ENCODE measurements at places on chromosomes 6 and 20. TPM values are rescaled to one million over a fixed set of nuclear protein-coding genes. Genes with fewer than 3 reads are reported as not detected.
A peak's percentile ranks its signal among the peaks of the same experiment; 100 is the strongest.

- no peak for DNase-seq
These were observed 3.5 kb upstream of the VEGFA start for GRCh38 chr6:43766500-43766853.

Gene RCAN2
- total RNA-seq: 0.44 TPM

Gene OPRL1
- 2.7 TPM for total RNA-seq

Gene PAX1
- total RNA-seq: not detected

DNA sequence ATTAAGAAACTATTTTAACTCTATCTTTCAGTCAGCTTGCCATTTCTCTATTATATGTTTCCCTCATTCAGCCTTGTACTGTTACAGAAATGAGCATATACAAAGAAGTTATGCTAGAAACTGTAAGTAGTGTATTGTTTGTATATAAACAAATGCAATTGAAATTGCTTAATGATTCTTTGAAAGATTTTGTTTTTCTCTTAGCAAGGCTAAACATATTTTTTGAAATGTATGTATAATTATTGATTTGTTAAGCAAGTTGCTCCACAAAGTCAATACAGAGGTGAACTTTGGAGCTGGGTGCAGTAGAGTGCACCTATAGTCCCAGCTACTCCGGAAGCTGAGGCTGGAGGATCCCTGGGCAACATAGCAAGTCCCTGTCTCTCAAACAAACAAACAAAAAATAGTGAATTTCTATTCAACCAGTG is 253.6 kb downstream of the RNGTT start:
- DNase-seq: no peak

GRCh38 chr20:47964149-47964548 is 178.9 kb upstream of the SULF2 start:
- no peak for DNase-seq

DNA sequence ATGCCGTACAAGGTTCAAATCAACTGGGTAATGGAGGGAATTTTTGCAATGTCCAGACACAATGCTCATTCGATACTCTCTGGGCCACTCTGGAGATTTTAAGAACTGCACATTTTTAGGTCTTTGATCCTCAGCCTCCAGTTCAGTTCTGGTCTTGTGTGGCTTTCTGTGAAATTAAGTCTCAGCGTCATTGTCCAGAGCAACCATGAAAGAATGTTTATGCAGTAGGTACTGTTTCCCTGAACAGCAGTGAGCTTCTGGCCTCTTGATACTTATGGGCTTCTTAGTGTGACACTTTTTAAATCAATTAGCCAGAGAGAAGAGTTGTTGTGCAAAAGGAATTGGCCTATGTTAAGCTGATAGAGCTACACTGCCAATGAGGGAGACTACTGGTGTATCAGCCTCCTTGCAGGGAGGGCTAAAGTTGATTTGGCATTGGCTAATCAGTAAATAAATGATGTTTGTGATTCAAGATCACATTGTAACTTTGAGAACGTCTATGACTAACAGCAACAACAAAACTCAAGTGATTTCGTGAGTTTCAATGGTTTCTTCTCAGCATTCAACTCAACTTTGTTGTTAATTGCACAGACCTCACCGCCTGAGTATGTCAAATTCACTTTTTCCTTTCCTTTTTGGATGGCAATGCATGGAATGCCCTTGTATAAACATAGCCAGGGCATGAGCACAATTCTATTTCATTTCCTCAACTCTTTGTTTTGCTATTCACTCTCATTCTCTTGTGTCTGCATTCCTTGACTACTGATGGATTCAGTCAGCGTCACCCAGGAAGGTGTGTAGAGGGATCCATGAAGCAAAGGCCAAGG is 85.1 kb downstream of the GJA1 start:
- no peak for DNase-seq

GRCh38 chr20:17992847-17993513 is 24.2 kb downstream of the MGME1 start:
- no peak for DNase-seq

GRCh38 chr6:15653581-15653980 is 9.2 kb downstream of the DTNBP1 start:
- DNase-seq: no peak

Gene TMEM181
- 14.9 TPM for total RNA-seq

GRCh38 chr6:131828951-131829350 is 21.1 kb downstream of the ENPP1 start:
- no peak for DNase-seq

DNA sequence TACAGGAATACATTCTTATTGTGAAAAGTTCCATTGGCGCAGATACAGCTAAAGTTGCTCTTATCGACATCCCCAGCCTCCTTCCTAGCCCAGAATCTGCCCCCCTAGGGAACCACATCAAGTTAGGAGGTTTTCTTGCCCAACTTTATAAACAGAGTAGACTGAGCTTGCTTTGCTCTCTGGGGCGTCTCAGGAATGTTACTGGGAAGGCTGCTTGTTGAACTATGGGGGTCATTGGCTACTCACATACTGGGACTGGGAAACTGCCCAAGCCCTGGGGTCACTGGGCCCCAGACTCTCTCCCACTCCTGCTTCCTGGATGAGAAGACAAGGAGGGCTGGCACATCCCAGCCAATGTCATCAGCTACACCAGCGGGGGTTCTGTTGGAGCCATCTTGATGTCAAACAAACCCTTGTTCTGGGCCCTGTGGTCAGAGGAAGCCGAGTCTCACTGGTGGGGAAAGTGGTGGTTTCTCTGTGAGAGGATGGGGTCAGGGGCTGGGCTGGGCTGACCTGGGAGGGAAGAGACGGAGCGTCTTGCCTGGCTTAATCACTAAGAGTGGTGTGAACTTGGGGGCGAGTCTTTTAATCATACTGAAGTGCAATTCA is 26.0 kb downstream of the BPIFB4 start:
- no peak for DNase-seq

DNA sequence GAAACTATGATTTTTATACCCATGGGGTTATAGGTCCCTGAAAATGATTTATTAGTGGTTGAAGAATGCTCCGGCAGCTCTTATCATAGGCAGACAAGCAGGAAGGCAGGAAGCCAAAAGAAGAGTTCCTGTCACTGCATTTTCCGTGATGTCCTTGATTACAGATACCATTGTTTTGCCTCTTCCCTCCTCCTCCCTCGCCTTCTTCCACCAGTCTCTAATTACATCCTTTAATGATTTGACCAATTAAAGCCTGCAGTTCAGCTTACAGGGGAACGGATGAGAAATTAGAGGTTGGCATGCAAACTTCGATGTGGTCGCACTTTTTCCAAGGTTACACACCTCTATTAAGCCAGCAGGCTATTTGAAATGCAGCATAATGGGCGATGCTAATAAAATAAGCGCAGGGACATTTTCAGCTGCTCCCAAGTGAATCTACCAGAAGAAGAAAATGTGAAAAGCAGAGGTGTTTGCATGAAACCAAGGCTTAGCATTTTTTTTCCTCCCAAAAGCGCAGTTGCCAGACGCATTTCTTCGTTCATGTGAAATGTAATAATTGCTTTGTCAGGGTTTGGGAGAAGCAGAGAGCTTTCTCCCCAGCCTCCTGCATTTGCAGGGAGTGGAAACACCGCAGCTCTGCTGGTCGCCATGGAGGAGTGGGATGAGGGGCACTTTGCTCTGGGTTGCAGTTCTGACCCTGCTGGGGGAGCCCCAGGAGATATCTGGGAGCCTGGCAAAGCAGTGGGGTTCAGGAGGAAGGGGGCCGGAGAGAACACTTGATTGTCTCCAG is 6.0 kb downstream of the NOX3 start:
- DNase-seq: no peak

Gene RAD21L1
- 0.60 TPM for total RNA-seq

DNA sequence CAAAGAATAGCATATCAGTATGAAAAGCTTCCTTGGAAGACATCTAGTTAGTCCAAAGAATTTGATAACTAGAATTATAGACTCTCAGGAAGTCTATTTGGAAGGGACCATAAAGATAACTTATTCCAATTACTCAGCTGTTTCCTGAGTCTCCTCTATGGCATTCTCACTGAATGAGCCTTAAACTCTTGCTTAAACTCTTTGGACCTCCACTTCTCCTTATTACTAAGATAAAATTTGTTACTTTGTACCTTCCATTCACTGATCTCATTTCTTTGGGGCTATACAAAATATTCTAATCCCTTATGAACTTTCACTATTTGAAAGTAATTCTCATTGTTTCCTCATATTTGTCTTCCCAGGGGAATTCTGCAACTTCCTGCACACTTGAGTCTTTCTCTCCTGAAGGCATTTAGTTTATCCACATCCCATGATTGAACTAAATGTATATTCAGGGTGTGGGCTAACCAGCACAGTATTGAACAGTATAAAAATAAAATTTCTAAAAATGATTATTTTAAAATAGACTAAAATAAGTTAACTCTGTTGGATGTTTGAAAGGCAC is 67.1 kb upstream of the NOTCH4 start:
- DNase-seq: no peak

Gene JAG1
- 42.9 TPM for total RNA-seq

- no peak for DNase-seq
These were observed 64.0 kb upstream of the RNF146 start for GRCh38 chr6:127202676-127203075.

DNA sequence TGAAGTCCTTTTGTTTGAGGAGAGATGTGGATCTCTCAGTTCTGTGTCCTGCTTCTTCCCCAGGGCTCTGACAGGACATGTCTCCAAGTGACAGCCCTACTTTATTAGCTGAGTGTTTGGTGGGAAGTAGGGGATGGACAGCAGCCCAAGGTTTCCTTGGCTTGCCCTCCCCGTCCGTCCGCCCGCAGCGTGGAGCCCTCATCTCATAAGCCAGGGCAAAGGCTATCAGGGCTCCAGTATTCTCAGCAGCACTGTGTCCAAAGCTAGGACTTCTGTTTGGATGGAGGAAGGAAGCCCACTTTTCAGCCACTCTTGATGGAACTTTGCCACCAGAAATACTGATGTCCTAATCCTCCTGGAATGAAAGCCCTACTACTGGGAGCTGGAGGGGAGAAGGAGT is 13.6 kb downstream of the CDC5L start:
- DNase-seq: no peak

DNA sequence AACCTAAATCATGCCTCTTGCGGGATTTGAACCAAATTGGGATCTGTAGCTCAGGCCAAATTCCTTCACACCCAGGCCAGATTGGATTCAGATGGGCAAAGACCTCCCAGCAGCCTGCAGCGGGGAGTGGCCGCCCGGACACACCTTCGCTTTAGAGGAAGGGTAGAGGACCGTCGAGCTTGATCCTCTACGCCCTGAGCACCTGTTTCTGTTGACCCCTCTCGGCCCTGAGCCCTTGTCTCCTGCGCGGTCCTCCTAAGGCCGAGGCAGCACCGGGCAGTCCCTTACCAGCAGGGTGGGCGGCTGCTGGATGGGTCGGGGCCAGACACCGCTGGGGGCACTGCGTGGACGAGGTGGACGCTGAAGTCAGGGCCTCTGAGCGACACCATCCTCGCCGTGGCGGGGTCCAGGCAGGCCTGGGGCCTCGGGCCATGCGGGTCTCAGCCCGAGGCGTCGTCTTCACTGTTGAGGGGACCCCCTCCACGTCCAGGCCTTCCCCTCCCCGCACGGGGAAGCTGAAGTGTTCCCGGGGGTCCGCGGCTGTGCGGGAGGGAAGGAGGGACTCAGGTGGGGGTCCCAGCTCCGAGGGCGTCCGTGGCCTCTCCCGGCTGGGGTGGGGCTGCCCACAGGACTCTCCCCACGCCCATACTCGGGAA is 114.8 kb downstream of the SMOC2 start:
- no peak for DNase-seq

- DNase-seq: no peak
These were observed 294.6 kb upstream of the POU3F2 start for GRCh38 chr6:98539741-98540140.

Gene OPN5
- total RNA-seq: not detected

Gene ENPP4
- 6.2 TPM for total RNA-seq

DNA sequence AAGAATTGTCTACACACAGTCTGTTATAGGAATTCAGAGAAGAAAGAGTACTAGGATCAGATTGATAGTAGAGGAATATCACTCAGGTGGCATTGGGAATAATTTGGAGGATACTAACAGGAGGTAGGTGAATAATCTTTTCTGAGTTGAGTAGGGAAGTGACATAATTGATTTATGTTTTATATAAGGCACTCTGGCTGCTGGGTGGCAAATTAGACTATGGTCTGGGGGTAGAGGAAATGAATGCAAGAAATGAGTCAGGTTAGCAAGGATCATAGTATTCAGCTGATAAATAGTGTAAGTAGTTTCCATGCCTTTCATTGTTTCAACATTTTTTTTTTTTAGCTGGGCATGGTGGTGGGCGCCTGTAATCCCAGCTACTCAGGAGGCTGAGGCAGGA is 113.3 kb downstream of the CDKAL1 start:
- no peak for DNase-seq

Gene GNAS-AS1
- total RNA-seq: 5.7 TPM

- DNase-seq: no peak
These were observed 114.4 kb upstream of the SLC22A23 start for GRCh38 chr6:3571250-3571681.

DNA sequence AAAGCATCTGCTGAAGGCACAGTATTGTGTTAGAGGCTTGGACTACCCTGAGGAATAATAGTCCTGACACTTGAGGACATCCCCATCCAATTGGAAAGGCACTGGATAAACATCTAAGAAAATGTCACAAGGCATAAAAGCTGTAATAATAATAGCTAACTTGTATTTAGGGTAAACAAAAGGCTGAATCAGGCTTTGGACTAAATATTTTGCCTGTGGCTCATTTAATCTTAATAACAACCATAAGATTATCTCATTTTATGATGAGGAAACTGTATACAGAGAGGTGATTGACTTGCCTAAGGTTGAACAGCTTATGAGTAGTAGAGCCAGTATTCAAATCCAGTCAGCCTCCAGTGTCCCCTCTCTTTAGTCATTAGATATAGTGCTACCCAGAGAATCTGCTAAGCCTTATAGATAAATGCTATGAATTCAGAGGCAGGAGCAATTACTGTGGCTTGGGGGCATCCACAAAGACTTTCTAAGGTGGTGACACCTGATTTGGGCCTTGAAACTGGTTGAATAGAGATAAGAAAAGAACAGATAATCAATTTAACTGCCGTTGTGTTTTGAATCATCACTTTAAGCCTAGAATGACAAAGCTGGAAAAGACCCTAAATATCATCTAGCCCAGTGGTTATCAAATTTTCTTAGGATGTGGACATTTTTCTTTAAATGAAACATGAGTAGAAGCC is 7.5 kb upstream of the ZSWIM1 start:
- DNase-seq: peak; percentile 31

Gene TOMM6
- total RNA-seq: 143 TPM

Gene ZNF311
- 2.1 TPM for total RNA-seq

DNA sequence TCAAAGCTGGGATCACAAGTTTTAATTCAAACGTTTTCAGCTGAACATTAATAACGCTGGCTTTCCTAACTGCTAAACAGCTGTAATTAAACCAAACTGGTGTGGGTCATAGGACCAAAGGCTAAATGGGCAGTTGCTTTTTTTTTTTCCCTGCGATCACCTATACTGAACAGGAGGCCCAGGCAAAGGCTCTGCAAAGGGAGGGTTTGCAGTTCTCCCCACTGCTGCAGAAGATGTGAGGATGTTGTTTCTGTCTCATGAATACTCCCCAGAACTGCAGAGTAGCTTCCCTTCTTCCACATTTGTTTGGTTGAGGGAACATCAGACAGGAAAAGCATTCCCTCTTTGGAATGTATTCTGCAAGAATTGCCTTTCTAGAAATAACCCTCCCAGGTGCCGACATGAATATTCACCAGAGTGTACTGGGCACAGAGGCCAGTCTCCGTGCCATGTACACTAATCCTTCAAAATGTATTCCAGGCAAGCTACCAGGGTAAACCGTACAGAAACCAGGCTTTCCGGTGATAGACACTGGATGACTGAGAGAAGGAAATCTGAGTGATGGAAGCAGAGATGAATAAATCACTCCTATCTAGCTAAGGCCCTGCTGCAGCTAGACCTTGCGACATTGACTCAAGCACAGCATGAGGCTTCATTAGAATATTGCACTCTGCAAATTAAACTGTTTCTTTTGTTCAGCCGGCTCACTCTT is 370.1 kb downstream of the BTBD9 start:
- no peak for DNase-seq

- DNase-seq: no peak
These were observed 10.1 kb upstream of the SSR1 start for GRCh38 chr6:7323074-7323473.
